Cardiac fibroblast (primary cell): ENCODE measurements at places on chromosomes 12 and 14.

DNA sequence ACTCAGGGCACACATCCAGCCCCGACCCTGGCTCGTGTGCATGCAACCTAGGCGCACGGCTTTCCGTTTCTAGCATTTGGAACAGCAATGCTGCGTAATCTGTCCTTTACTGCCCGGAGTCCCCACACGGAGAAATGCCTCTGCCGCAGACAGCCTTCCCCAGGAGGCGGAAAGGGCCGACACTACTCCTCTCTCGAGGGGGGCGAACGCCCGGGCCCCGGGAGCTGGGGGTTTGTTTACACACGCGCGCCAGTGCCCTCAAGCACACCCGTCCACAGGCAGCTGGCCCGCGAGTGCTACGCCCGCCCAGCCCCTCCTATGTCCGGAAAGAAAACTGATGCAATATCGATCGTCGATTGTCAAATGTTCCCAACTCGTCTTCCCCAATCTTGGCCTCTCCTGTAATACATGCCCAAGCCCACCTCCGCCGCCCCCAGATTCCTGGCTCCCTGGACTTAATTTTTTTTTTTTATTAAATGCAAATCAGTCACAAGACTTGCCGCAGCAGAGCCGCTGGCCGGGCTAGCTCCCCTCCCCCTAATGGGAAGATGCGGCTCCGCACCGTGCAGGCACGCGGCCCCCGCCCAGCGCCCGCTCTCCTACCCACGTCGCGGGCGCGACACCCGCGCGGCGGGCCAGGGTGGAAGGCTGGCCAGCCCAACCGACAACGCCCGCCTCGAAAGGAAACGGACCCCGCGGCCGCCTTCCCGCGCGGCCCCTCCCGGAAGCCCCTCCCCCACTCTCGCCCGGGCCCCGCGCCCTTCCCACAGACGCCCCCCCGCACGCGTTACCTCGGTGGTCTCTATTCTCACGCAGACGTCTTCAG, 642 bp downstream of the SLC38A2 start:
- DNase-seq = peak; percentile 64

- DNase-seq = no peak
Measured at GRCh38 chr14:87060405-87060804, 932.6 kb downstream of the GALC start.

DNA sequence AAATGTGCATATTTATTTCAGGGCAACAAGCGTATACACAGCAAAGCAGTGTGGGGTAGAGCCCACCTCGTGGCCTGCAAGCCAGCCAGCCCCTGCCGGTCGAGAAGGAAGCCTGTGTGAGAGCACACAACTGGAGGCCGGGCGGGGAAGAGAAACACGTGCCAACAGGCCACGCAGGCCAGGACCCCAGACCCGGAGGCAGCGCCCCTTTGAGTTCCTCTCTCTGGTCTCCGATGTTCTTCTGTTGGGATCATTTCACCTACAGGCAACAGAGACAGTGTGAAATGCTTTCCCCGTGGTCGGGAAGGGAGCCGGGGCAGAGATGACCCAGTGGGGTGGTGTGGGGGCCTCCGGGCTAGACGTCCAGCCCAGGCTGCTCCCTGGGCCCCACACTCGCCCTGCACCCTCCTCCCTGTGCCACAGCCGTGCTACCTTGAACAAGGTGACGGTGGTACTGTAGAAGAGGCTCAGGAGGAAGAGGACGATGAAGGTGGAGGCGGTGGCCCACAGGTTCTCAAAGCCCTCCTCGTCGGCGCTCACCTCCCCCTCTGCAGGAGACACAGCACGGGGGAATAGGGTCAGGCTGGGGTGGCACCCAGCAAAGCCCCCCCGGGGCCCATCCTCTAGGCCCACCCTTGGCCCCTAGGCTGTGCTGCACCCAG, 325.5 kb downstream of the TMEM121 start:
- DNase-seq = no peak

DNA sequence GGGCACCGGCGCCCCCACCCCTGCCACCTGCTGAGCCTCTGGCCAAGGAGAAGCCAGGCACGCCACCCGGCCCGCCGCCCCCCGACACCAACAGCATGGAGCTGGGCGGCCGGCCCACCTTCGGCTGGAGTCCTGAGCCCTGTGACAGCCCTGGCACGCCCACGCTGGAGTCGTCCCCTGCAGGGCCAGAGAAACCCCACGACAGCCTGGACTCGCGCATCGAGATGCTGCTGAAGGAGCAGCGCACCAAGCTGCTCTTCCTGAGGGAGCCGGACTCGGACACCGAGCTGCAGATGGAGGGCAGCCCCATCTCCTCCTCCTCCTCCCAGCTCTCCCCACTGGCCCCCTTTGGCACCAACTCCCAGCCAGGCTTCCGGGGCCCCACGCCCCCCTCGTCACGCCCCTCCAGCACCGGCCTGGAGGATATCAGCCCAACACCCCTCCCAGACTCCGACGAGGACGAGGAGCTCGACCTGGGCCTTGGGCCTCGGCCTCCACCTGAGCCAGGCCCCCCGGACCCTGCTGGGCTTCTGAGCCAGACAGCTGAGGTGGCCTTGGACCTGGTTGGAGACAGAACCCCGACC, 6.5 kb downstream of the SETD1B start:
- DNase-seq = no peak

GRCh38 chr12:105480162-105480561, 149.7 kb downstream of the C12orf75 start:
- peak; percentile 67 for DNase-seq

GRCh38 chr14:66046591-66046990, 439.6 kb upstream of the CCDC196 start:
- no peak for DNase-seq

- DNase-seq = no peak
Measured at GRCh38 chr14:96014176-96014575, 25.0 kb upstream of the C14orf132 start.

DNA sequence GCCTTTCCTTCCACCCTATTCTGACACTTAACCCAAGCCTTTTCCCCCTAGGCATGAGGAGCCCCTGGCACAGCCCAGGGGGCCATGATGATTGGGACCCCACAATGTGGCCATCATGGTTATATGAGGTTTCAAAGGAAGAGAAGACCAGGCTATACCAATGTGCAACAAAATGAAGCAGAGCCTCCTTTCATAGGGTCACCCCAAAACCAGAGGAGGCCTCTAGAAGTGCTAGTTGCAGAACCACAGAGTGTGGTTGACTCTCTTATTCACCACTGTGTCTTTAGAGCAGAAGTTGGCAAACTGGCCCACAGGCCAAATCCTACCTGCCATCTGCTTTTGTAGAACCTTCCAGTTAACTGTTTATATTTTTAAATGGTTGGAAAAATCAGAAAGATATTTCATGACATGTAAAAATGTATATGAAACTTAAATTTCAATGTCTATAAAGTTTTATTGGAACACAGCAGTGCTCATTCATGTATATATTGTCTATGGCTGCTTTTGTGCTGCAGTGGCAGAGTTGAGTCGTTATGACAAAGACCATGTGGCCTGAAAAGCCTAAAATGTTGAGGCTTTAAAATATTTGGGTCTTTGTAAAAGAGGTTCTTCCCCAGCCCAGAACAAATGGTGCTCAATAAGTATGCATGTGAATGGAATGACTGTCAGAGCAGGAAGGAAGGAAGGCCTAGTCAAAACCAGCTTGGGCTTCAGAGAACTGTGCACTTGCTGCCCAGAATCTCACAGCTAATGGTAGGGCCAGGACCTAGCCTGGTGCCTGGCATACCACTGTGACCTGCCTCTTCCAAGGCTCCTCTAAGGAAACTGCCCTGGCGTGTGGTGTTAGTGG, 49.2 kb downstream of the SUSD6 start:
- DNase-seq = no peak

DNA sequence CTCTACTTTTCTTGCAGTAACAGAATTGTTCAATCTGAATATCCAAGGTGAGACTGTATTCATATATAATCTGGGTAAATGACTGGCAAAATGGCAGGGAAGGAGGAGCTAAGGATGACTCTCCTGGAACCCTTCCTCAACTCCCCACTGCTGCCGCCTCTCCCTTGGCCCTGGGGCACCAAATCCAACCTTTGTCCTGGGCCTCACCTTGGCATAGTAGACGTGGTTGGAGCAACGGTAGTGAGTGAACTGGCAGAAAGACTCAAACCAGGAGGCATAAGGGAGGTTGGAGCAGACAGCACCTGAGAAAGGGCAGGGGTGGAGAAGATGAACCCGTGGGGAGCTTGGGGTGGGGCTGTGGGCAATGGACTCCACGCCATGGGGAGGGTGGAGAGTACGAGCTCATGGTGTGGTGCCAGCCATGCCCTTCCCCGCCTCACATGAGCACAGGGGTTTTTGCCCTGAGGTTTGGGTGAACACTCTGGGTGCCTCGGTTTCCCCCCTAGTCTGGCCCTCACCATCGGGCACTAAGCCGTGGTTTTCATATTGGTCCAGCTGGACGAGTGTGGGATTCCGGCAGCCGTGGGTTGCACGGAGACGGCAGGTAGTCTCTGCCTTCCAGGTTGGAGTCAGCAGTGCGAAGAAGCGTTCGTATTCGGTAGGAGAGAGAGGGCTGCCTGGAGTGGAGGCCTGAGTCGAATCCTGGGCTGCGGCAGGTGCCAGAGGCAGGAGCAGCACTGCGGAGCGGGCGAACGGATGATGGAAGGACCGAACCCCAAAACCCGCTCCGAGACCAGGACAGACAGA, 753 bp downstream of the ACRBP start:
- no peak for DNase-seq

DNA sequence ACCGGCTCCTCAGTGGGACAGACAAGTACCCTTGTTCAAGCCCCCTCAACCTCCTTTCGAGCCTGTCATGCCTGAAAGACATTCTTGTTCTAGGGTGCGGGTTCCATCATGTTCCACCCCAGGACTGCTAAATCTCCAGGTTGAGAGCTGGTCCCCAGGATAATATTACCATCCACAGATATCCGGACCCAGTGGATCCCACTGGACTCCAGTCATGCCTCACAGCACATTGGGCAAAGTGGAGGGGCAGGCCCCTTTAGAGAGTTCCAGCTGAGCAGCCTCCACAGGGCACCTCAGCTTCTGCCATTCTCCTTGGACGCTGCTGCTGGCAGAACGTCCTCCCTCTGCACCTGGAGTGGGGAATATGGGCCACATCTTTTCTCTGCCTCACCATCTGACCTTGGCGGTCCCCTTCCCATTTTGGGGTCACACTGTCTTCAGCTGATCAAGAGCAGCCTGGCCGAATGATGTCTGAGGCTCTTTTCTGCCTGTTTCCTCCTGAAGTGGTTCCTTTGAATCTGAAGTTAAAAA, 137.4 kb downstream of the BCL11B start:
- no peak for DNase-seq

- no peak for DNase-seq
Measured at GRCh38 chr12:74250891-74251290, 286.7 kb upstream of the ATXN7L3B start.

DNA sequence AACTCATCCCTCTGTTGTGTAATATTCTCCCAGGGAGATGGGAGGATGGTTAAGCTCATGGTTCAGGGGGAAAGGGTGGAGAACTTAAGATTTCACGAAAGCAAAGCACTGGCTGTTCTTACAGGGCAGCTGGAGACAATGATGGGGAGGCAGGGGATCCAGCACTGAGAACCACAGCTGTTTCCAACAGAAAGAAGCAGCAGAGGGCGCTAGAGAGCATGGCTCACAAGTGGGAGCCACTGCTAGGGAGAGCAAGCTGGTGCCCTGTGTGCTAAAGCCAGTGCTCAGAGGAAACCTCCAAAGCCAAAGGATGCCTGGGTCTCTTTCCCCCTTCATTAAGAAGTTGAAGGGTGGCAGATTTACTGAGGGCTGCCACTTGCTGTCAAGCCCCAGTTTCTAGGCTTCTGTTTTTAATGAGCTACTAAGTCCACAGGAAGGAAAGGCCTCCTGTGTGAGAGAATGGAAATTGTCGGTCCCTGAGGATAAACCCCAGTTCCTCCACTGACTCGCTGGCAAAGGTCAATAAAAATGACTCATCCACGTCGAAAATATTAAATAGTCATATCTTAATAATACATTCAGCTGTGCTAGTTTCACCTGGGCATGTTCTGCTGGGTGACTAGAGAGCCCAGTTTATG, 199.7 kb downstream of the ANO2 start:
- peak; percentile 36 for DNase-seq

DNA sequence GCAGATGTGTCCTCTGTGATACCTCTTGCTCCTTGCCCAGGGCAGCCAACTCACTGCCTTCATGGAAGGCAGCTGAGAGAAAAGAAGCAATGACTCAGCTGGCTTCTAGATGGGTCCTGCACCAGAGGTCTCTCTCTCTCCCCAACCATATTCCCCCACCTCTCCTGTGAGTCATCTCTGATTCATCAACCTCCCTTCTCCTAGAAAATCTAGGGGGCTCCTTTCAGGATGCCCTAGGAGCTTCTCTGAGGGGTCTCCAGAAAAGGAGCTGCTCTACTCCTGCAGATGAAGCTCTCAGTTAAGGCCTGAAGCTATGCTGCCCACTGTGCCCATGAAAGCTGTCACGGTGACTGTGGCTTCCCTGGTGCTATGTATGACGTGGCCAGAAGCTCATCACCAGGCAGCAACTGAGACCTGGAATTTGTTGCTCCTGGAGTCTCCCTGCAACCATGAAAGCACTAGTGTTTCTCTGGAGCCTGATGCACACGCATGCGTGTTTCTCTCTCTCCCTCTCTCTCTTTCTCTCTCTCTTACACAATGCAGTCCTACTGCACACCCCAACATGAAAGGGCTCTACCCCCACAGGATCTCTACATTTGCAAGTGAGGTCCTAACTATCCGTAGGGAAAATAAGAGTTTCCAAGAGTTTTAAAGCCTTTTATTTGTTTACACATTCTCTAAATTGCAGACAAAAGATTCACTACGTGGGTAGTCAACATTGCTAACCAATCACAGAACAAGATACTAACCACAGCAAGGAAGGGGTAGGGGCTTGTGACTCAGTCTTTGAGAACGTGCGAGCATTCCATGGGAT, 285.3 kb downstream of the DPF3 start:
- DNase-seq = peak; percentile 91

DNA sequence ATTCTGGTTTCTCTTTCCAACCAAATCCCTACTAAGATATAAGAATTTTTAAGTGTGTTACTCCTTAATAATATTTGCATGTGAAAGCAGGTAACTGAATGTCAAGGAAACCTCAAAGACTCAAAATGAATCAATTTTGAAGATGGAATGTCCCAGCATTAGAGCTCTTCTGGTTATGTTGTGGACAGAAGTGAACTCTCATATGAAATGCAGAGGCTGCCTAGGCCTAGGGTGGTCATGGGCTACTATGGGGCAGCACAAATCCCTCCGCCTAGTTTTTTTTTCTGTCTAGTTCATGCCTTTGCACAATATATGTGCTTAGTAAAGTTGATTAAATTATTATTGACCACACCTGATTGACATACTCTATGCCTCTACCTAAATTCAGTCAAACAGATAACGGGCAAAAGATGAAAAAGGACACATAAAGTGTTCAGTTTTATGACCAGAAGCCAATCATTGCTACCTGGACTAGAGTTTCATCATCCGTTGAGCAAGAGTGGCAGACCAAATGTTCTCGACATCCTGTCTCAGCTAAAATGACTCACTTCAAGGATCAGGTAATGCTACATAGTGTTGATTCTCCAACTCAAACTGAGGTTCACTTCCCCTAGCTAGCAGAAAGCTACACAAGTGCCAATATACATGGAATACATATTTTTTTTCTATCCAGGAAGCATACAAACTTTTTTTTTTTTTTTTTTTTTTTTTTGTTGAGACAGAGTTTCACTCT, 1211.4 kb downstream of the VRK1 start:
- DNase-seq = no peak

- no peak for DNase-seq
Measured at GRCh38 chr14:85010186-85010585, 519.8 kb upstream of the FLRT2 start.
